Right lung (tissue), 10 donors: ENCODE measurements at places on chromosomes 16 and 17.

DNA sequence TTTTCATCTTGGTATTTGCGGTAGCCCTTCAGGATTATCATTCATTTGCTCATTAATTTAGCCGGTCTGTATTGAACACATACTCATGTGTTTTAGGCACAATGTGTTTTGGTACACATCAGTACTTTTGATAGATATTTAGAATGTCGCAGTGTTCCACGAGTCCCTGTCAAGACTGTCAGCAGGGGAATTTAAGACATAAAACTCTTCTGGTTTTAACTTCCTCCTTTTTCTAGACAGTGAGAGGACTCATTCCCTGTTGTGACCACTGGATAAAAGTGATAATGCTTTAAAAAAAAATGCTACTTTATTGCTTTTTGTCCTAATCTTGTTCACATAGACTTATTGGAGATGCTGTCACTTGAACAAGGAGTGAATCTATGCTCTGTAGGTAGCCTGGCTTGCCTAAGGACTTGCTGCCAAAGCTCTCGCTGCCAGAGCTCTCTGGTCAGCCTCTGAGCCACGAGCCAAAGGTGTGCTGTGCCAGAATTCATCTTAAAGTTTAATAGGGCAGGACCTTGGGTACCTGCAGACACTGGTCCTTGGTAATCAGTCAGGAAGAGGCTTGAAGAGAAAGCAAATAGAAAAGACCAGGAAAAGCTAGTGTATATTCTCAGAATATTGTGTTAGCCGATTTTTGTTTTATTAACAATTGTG is 5.4 kb downstream of the DCAF7 start:
- no peak for DNase-seq

DNA sequence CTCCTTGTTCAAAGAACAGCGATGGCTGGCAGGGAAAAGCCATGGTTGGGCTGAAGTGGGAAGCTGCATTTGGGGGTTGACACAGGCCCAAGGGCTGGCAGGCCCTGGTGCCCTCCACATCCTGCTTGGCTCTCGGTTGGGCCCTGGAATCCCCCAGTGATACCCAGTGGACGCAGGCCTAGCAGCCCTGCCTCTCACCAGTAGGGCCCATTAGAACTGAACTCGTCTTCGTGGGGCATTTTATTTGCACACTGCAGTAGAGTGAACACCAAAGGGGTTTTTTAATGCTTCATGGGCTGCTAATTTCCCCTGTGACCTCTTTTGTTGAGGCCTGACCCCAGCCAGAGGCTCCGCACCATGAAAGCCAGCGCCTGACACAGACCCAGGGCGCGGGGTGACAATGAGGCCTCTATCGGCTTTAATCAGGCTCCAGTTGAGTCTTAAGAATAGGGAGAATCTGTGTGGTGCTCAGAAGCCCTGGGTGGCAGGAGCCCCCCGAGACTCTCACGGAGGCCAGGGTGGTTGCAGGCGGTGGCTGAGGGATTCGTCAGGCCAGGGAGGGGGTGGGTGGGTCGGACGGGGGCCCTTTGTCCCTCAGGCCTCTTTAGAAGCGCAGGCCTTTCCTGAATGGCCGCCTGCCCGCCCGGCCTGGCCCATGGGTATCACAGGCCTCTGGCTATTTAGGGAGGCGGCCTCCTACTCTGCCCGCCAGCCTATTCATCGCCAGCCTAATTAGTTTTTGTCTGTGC is 199.3 kb downstream of the NTN1 start:
- DNase-seq, result no peak

DNA sequence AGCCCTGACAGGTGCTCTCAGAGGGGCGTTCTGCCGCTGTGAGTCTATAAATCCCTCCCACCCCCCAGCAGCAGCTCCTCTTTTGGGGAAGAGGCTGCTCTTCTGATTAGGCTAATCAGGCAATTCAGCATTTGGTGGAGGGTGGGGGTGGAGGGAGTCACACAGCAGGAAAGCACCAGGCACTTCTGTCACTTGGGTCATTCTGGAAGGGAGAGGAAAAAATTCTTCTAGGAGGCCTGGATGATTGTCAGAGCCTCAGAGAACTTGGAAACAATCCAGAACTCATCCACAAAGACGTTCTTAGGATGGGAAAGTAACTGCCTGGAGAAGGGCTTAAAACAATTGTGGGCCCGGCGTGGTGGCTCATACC is 7.3 kb upstream of the SSTR2 start:
- DNase-seq, result no peak

DNA sequence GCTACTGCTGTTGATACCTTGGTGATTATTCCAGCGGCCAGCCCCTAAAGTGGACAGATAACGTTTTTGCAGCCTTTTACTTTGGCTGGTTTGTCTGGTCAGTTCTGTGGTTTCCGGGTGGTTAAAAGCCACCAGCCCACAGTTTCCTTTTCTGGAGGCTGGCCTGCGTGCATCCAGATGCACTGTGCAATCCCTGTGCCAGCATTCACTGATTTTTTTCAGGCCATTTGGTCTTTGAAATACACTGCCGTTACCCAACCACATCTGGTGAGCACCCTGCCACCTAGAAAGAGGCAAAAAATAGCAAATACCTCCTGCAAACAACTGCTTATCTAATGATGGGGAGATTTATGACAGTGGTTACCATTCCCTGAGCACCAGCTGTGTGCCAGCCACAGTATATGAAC is 797 bp downstream of the NUDT7 start:
- DNase-seq, result no peak

DNA sequence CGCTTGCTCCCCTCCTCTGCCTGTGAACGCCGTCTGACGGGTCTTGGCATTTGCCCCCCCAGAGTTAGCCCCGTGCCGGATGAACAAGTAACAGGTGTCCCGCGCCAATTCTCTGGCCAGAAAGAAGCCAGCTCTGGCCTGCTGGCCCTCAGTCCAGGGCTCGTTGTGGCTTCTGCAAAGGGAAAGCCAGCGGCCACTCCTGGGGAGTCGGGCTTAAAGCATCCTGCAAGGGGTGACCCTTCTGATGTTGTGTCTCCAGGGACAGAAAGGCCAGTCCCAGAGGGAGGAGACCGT is 18.4 kb upstream of the OSGIN1 start:
- no peak for DNase-seq

DNA sequence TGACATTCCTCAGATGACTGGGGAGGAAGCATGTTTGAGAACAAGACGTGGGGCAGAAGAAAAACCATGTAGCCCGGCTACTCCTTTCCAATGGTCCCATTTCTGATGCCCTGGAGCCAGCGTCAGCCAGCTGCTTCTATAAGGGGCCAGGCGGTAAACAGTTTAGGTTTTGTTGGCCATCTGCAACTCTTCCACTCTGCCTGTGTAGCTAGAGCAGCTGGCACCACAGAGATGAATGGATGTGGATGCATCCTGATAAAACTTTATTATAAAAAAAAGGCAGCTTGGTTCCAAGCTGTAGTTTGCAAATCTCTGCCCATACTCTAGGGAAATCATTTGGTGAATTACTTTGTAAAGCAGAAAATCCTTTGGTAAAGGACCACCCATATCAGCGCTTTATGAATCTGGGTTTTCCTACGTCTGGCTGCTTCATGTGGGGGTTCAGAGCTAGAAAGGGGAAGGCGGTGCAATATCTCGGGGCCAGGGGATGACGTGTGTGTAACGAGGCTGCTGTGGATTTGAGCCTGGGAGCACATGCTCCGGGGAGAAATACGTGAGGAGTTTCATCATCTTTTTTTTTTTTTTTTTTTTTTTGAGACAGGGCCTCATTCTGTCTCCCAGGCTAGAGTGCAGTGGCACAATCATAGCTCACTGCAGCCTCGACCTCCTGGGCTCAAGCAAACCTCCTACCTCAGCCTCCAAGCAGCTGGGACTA is 3.4 kb upstream of the SRL start:
- no peak for DNase-seq

GRCh38 chr17:74637926-74638325 is 14.4 kb upstream of the CD300E start:
- DNase-seq, result no peak

DNA sequence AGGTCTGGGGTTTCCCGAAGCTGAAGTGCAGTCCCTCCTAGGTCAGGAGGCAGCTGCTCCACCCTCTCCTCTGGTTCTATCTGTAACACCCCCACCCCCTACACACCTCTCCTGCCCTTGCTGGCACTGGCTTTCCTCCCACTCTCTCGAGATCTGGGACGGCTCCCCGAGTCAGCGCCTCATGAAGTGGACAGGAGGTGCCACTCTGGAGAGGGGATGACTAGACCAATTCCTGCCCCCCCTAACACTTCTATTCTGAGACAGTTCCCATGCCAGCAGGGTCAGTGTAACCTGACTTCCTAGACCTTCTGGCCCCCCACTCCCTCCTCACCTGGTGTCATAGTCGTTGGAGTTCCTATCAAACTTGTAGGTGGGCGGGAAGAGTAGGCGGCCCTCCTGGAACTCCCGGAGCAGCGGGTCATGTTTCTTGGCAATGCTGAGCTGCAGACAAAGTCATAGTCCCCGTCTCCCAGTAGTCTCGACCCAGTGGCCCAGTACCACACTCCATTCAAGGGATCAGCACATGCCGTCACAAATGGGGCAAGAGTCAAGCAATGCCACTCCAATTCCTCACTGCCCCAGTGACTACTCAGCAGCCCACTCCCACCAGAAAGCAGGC is 9.7 kb downstream of the INPP5K start:
- no peak for DNase-seq

- DNase-seq, result no peak
Measured at GRCh38 chr17:57016071-57016763, 38.3 kb downstream of the SCPEP1 start.

DNA sequence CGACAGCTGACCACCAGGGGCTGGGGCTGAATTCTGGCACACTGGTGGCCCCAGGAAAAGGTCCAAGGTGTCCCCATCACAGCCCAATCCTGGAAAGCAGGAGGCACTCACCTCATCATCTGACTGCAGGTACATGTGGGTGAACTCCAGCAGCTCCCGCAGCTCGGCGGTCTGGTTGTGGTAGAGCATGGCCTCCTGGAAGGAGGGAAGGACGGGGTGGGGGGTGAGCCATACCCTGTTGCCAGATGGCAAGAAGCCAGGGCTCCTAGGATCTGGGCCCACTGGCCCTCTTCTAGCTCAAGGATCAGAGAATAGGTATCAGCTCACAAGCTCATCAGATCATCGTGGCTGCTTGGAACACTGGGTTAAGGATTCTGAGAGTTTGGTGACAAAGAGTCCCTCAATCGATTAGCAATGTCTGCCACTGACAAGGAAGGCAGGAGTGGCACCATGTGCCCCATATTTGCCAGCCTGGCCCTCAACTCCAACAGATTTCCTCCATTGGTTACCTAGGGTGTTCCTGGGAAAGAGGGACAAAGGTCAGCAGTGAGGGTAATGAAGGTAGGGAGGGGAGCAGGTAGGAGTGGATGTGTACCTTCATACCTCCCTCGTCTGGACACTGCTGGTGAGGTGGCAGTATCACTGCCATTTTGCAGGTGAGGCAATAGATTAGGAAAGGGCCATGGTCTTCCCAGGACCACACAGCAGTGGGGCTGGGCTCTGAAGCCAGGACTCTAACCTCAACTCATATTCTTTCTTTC is 4.9 kb downstream of the P3H4 start:
- no peak for DNase-seq

DNA sequence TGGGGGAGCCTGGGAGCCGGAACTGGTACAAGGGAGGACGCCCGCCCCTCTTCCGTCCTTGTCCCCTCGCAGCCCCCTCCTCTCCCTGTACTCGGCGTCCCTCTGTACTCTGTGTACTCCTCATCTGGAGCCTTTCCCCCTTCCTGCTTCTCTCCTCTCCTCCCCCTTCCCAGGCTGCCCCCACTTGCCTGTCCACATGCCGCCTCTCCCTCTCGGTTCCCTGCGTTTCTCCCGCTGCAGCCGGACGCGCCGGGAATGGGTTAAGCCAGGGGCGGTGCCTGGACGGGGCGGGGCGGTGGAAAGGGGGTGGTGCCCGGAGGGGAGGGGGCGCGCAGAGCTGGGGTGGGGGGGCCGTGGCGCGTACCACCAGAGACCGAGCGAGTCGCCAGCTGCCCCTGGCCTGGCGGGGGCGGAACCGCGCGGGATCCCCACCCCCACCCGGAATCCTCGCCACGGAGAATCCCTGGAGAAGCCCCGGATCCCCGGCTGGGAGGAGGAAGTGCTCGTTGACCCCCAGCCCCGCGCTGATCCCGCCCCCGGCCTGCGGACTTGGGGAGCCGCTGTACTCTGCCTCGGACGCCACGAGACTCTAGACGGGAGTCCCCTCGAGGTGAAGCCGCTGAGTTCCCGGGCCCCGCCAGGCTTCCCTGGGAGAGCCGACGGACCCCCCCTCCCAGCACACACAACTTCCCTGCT is 22.6 kb downstream of the GJD3 start:
- DNase-seq, result no peak

GRCh38 chr16:84190731-84191388 is at the start of gene ADAD2:
Gene ADAD2, plus strand, starts transcription at chr16:84191157. Its CDS starts 74 bp downstream, at chr16:84191231.
- DNase-seq, result no peak

DNA sequence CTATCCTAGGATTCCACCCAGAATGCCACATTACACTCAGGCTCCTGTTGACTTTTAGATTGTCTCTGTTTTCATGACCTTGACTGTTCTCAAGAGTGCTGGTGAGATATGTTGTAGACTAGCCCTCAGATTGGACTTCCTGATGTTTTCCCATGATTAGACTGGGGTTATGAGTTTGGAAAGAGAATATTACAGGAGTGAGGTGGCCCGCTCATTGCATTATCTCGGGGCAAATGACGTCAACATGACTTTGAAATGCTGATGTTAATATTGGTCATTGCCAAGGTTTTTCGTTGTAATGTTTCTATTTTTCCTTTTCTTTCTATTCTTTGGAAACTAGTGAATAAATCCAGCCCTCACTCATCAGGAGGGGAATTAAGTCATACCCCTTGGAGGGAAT is 355.7 kb upstream of the MON1B start:
- no peak for DNase-seq

DNA sequence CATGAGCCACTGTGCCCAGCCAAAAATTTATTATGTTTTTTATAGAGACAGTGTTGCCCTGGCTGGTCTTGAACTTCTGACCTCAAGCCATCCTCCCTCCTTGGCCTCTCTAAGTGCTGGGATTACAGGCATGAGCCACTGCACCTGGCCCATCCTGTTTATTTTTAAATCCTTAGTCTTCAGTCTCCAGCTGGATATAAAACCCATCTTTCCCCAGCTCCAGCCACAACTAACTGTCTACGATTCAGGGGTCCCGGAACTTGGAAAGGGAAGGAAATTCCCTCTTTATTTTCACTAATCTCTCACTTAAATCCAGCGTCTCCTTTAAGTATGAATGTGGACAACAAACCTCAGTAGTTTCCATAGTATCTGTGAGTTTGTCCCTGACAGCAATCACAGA is 62.2 kb downstream of the IQCK start:
- DNase-seq, result no peak
